ENCODE measurements at places on chromosomes 11 and 22.

- no peak for DNase-seq
Measured at GRCh38 chr11:17505146-17505545, 28.5 kb upstream of the ABCC8 start.

- no peak for DNase-seq
Measured at GRCh38 chr11:35223991-35224390, 85.0 kb downstream of the CD44 start.

DNA sequence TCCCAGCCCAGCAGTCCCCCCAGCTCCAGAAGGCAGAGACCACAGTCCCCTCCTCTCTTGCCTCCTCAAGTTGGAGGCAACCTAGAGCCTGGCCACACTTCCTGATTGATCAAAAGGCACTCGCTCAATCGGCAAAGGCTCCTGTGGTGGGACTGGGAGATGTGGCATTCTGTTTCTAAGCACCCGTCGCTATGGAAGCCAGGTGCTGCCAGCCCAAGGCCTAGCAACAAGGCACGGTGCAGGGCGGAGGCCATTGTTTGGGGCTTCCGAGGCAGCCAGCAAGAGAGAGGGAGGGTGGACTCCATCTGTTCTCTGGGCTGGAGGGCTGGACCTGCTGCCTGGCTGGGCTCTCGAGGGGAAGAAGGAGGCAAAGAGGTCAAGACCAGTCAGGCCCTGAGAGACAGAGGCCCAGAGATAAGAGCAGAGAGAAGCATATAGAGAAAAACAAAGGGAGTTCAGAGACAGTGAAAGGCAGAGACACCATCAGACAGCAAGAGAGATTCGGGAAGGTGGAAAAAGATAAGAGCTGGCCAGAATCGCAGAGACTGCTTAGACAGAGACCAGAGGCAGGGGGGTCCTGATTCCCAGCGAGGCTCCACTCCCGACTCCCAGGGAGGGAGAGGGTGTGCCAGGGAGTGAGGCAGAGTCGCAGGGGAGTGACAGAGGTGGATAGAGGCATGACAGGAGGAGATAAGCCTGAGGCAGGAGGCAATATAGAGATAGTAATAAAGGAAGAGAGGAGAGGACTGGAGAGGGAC lies 21.2 kb downstream of the PDE2A start:
- no peak for DNase-seq

DNA sequence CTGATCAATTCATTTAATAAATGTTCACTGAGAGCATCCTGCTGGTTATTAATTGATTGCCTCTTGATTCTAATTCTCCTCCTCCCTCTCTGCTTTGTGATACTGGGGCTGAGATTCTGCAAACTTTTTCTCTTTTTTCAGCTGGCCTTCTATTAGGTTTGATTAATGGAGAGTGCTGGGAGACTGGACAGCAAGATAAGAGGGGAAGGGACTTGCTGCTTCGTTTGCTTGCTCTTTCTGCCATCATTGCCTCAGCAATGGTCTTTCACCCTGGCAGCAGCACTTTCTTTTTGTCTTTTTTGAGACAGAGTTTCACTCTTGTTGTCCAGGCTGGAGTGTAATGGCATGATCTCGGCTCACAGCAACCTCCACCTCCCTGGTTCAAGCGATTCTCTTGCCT lies 7.1 kb downstream of the DNHD1 start:
- no peak for DNase-seq

- DNase-seq, result no peak
Measured at GRCh38 chr11:7523416-7524210, 9.8 kb downstream of the PPFIBP2 start.

DNA sequence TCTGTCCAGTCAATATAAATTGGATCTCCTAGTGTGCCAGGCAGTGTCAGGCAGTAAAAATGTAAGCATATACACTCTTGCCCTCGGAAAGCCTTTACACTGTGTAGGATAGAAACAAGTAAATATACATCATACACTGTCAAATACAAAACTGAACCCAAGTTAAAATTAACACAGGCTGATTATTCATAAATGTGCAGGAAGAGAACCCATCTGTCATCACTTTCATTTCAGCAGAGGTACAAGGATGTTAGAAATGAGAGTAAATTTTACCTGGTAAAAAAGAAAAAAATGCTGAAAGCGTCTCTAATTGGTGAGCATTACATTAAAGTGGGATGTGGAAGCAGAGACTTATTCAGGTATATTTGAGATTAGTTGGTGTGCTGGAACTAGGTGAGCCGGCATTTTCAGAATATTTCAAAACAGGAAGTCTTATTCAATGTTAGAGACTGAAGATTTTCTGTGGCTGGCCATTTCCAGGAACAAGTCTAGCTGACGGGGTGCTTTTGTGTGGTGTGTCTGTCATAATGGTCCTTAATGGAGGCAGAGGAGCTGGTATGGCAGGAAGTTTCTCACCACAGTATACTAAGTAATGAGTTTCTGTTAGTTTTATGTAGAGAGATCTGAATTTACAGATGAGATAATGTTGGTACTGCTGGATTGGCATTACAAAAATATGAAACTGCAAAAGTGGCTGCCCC lies 192.6 kb downstream of the CASP12 start:
- peak; percentile 53 for DNase-seq

DNA sequence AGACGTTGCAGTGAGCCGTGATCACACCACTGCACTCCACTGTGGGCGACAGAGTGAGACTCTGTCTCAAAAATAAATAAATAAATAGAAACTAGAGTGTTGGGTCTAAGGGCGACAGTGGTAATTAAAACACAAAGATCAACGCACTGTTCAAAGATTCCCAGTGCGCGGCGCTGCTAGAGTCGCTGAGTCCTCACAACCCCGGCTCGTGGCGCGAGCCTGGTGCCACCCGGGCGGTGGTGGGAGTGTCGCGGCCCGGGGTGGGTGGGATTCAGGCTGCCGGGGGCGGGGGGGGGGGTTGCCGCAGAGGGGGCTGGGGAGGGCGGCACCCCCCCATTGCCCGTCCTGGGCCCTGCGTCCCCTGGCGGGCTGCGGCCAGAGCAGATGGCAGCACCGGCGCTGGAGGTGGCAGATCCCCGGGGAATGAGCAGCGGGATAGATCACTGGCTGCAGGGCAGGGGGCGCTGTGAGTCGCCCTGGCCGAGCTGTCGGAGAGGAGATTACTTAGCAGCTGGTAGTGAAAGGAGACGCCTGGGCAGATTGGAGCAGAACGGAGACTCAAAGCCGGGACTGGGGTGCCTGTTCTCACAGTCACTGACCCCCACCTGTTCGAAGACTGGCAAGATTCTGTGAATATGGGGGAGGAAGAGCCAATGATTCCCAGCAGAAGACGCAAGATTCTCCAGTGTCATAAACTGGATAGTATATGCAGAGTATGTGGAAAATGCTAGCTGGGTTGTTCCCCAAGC lies 30.2 kb upstream of the APOBEC3A start:
- DNase-seq, result peak; percentile 7

GRCh38 chr22:44436736-44437135 lies 61.3 kb downstream of the RTL6 start:
- no peak for DNase-seq

GRCh38 chr22:44623771-44624510 lies 78.1 kb upstream of the PRR5 start:
- DNase-seq, result no peak

DNA sequence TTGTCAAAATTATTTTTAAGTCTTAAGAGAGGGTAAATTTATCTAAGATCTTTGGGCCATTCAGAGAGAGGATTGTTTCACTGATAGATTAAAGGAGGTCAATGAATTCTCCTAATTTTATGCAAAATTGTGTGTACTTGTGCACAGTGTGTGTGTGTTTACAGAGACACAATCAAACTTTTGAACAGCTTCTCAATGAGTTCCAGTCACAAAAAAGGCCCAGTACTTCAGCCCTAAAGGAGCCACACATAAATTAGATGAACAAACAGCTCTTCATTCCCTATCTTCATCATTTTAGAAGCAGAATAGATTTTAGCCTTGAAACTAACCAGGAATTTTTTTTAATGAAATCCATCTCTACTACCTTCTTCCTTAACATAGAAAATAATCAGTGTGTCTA lies 9.7 kb downstream of the GRIA4 start:
- DNase-seq, result no peak

DNA sequence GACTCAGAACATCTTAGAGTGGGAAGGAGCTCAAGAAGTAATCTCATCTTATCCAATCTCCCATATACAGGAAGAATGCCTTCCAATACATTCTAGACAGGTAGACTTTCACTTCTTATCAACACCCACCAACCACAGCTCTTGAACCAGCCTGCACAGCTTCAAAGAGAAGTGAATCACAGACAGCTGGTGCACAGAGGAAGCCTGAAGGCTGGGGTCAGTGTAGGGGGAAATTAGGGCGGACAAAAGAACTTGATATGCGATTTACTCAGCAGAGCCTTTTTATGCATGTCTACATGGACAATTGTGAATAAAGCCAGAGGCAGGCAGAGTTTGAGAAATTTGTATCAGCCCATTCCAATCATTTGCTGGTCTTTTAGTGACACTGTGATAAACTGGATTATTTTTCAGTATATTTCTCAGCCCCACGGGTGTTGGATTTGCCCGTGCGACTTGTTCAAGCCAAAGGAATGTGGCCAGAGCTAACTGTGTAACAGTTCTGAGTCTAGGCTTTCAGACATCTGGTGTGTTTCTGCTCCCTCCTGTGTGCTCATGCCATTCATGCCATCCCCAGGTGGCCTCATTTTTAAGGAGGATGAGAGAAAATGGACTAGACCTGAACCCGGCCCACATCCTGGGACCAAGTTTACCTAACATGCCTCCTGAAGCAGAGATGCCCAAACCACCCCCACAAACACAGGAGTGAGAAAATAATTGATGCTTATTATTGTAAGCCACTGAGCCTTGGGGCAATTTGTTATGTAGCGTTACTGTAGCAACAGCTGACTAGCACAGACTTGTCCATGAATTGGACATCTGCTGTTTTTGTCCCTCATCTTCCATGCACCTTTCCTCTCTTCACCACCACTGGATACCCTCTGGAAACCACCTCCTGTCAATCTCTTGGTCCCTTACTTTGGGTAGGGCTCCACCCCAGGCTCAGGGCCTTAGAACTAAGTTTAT lies 137.5 kb upstream of the HSD17B12 start:
- no peak for DNase-seq

DNA sequence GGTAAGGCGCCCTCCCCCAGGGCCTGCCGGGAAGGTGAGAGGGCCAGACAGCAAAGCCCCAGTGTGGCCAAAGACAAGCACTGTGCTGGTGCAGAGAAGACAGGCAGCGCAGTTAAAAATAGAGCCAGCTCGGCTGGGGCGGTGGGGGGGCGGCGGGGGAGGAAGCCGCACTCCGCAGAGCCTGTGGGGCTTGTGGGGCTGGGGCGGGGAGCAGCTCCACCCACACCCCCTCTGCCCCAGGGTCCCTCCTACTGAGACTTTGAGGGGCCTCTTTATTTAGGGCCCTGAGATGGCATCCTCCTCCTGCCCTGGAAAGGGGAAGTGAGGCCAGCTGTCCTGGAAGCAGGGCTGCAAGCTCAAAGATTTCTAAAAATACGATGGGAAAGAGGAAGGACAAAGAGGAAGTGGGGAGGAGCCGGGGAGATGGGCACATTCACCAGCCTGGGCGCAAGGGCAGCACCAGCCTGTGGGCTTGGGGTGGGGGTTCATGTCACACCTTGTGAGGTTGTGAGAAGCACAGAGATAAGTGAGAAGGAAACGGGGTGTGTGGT lies 2.6 kb downstream of the CYTH4 start:
- DNase-seq, result peak; percentile 35
